ENCODE measurements at places on chromosomes 4 and X.

GRCh38 chrX:18353931-18354368, 538 bp downstream of the SCML2 start:
- peak; percentile 24 for DNase-seq

DNA sequence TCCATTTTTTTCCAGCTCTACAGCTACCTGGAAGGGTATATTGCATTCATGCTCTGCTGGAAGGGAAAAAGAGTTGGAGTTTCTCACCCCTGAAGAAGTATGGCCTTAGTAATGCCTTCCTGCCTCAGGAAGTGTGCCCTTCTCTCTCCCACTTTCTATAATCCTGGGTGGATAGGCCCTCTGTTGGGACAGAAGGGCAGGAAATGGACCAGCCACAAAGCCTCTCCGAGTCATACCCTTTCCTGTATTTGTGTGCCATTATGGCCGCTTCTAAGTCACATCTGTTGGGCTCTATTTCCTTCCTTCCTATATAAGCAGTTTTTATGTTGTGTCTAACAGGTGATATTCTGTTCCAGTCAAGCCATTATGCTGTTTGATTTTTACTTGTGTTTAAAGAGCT, 74.8 kb upstream of the SMARCA5 start:
- DNase-seq: no peak

DNA sequence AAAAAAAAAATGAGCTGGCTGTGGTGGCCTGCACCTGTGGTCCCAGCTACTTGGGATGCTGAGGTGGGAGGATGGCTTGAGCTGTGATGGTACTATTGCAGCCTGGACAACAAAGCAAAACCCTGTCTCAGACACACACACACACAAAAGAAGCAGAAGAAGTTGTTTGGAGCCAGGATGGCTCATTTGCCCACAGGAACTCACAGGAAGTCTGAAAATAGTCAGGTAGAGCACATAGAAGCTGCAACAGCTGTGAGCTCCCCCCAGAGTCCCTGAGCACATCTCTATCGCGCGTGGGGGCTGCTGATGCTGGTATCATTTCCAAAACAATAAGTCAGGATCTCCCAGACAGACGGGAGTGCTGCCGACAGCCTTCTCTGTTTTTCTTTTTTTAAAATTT, 13.4 kb upstream of the DHRSX start:
- DNase-seq: no peak

DNA sequence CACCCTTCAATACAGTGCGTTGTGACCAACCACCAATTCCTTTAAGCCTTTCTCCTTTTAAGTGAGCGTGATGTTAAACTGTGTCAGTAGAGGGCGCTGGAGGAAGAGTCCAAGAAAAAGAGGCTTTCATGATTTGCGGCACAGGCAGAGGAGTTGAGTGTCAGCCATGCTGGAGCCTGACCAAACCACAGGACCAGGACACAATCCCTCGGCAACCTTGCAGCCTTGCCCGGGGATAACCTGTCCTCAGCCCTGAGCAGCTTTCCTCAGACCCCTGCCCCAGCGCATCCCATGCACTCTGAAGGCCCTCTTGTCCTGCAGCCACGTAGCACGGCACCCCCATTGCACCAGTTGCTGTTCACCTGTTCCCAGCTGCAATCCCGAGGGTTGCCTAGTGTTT, 53.5 kb upstream of the SMIM31 start:
- DNase-seq: peak; percentile 41

DNA sequence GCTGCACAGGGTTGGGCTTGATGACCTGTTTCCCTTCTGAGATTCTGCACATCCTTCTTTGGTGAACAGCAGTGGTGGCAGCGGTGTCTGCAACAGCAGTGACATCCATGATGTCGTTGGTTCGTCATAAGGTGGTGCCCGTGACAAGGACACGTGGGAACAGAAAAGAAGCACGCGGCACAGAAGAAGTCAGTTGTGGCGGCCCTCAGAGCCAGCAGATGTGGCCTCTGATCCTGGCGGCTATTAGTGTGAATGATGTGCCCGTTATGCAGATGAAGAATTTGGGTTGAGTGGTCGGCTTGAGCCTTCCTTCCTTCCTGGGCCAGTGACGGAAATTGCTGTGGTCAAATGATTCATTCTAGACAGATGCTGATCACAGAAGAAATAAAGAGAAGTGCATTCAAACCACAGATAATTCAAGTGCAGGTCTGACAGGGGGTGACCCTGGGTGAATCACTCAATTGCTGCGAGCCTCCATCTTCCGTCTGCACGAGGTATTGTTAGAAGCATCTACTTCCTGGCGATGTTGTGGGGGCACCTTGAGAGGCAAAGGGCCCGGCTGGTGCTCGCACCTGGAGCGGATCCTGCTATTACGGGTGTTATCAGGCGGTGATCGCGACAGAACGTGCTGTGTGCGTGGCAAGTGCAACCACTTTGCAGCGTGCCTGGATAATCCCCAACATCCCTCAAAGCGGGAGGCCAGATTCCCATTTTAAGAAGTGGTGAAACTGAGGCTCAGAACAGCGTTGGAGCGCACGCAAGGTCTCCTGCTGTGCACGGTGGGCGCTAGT, 215.2 kb upstream of the PSAPL1 start:
- no peak for DNase-seq

GRCh38 chr4:40594261-40595178, 35.1 kb downstream of the RBM47 start:
- DNase-seq: peak; percentile 66

DNA sequence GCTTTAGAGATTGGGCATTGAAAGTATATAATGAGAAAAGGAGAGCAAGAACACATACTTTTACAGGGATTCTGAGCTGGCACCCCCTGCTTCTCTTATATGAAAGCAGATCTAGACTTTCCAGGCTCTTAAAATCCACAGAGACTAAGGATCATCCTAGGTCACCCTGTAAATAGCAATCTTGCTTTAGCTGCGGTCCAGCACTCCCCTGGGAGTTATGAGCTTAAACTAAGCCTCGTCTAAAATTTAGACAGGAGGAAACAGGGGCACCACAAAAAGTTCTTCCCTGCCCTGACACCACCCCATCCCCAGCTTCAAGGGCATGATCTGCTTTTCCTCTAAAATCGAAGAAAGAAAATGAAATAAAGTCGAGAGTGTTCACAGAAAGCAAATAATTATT, 143.3 kb upstream of the KCNIP4 start:
- no peak for DNase-seq

DNA sequence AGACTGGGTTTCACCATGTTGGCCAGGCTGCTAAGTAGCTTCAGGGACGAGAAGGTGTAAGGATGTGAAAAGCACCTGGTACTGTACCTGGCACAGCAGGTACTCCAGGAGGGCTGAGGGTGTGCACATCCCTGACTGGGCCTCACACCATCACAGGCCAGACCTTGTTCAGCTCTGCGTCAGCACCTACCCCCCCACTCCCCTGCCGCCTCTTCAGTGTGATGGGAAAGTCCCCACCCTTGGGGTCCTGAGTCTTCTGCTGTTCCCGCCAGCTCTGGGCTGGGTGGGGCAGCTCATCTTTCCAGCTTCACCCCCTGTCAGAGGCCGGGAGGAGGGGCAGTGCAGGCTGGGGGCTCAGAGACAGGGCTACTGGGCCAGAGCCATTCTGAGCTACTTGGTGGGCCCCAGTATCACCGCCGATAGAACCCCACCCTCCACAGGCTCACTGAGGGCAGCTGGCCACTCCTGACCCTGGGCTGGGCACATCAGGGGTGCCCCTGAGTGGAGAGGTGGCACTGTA, 6.7 kb upstream of the SH3BP2 start:
- no peak for DNase-seq

DNA sequence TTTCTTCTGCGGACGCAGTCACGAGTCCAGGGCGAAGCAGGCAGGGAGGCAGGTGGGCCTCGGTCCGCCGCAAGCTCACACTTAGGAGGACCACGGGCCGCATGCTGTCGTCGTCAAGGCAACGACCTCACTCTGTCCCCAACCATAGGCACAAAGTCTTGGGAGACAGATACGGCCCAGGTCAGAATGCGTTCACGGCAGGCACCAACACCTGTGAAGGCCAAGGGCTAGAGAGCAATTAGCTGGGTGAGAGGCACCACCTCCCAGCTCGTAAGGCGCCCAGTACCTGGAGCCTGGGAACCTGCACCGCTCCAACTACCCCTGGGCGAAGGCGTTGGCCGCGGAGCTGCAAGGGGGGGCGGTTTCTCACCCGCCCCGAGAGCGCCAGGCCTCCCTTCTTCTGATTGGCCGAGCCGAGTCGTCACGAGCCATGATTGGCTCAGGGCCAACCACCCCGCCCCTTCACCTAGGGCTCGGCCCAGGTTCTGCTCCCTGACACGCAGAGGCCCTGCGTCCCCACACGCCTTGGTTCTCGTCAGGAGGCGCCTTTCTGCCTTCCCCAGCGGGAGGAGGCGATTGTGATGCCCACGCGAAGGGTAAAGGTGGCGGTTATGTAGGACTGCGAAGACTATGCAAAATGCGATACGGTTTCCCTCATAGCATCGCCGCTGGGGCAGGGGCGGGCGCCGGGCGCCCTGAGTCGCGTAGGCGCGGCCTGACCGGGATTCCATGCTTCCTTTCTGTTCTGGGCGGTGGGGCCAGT, at the start of gene CDKL2:
TSS of gene CDKL2 (minus strand) at position 355 of the 763 bp plus-strand sequence. CDS start 4,540 bp downstream, outside the sequence.
- peak; percentile 89 for DNase-seq

- DNase-seq: no peak
These were observed 74.2 kb downstream of the RTL9 start for GRCh38 chrX:110432906-110433215.

DNA sequence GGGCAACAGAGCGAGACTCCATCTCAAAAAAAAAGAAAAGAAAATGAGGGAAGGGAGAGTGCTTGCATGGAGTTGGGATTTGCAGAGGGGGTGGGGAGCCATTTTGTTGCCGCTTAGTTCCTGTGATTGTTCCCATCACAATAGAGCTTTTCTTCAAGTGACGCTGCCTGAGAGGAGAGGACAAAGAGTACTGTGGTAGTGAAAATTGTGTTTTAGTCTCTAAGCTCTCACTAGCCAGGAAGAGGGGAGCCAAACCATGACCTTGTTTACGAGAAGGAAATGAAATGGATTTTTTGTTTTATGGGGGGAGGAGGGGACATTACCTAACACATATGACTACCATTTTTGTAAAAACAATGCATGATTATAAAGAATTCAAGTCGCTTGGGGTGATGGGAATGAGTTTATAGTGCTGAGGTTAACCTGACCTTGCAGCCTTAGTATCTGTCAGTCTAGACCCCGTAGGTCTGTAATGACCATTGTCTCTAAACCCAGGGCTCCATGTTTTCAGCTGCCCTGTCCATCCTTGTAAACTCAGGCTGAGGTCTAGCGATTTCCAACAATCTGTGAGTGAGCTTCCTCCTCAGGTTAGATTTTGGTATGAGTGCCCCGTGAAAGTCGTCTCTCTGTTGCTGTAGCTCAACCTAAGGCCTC, 18.8 kb downstream of the SRD5A3 start:
- no peak for DNase-seq

- no peak for DNase-seq
These were observed 146.3 kb downstream of the GRIA3 start for GRCh38 chrX:123330229-123330942.

GRCh38 chr4:83230928-83231327, 53.7 kb downstream of the COQ2 start:
- no peak for DNase-seq

DNA sequence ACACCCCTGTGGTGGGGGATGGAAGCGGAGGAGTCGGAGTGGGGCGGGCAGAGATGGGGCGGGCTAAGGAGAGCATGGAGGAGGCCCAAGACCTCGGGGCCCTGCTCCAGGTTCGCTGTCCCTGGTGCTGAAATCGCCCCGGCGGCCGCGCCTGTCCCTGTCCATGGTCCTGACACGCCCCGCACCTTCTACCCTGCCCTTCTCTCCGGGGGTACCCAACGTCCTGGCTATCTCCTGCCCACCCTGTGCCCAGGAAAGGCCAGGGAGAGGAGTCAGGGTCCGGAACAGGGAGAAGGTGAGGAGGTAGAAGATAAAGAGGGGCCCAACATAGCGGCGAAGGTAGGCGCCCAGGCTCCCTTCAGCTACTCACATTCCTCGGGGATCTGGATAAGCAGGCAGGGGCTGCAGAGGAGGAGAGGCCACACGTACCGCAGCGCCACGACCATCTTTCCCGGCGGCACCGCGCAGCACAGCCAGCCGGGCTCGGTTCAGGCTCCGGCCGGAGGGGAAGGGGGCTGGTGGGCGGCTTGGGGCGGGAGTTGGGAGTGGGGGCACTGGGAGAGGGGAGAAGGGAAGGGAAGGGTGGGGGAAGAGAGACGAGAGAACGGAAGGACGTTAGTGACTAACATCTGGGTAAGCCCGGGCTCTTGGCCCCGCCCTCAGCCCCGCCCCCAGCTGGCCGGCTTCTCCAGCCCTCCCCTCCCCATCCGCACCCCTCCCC, 10.4 kb downstream of the L1CAM start:
- no peak for DNase-seq

DNA sequence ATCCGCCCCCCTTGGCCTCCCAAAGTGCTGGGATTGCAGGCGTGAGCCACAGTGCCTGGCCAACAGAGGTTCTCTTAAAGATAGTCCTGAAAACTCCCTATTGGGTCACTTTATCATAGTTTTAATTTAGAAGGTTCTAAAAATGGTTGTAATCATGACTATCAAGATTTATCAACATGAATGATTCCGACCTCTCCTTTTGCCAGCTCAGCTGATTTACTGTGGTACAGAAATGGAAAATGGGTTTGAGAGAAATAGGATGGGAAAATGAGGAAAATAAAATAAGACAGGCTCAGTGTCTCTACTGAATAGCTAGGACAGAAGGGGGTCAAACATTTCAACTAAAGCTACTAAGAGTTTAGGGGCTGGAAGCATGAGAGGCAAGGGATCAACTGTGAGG, 28.2 kb upstream of the UGDH start:
- no peak for DNase-seq

DNA sequence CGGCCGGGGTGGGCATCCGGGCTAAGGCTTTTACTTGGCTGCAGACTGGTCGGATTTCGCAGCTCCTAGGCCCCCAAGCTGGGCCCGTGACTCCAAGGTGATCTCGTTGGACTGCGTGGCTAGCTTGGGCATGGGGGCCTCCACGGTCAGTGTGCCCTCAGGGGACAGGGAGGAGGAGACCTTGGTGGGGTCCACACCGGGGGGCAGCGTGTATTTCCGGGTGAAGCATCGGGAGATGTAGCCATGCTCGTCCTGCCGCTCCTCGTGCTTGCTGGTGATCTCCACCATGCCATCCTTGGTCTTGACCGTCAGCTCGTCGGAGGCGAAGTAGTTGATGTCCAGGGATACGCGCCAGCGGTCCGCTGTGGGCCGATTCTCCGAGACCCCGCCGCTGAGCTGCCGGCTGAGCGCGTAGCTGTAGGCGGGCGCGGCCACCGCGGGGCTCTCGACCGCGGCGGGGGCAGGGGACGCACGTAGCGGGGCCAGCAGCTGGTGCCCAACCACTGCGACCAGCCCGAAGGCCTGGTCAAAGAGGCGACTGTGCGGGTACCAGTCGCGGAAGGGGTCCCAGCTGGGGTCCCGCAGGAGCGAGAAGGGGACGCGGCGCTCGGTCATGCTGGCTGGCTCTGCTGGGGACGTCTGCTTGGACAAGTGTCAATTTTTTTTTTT, 881 bp upstream of the CACNA1F start:
- no peak for DNase-seq

GRCh38 chr4:184812651-184813181, 13.1 kb downstream of the ACSL1 start:
- DNase-seq: peak; percentile 36

GRCh38 chr4:42710761-42711160, 53.9 kb upstream of the ATP8A1 start:
- DNase-seq: no peak

- no peak for DNase-seq
These were observed 4.4 kb downstream of the SOD3 start for GRCh38 chr4:24799544-24800324.

GRCh38 chrX:71579136-71579989, 1.1 kb downstream of the GCNA start:
- DNase-seq: no peak

GRCh38 chr4:16992566-16993225, 94.3 kb upstream of the LDB2 start:
- no peak for DNase-seq
